ENCODE measurements at places on chromosomes 4 and X.

DNA sequence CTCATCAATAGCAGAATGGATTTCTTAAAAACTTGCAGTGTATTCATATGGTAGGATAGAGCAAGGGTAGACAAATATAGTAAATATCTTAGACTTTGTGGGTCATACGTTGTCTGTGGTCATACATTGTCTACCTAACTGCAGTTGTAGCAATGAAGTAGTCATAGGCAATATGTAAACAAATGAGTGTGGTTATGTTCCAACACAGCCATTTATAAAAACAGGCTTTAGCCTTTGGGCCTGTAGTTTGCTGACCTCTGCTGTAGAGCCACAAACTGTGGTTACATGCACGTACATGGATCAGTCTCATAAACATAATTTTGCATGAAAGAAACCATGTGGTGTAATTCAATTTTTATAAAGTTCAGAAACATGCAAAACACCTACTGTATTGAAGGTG, 98.9 kb downstream of the LARP1B start:
- no peak for DNase-seq

DNA sequence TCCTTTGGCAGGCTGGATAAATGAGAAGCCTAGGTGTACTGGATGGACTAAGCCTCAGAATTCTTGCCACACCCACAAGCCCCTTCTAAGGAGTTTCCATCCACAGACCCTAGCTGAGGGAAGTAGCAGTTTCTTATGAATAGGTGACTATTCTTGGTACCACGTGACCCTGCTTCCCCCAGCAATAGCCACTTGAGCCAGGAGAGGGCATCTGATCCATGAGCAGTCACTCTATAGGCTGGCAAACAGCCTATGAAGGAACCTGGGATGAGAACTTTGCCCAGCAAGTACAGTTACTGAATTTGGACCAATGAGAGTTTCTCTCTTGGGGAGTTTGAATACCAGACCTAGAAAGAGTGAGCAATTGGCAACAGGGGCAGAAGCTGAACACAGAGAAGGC, 84.0 kb downstream of the RTL9 start:
- DNase-seq = no peak

- DNase-seq = no peak
Measured at GRCh38 chr4:153705743-153706468, 21.8 kb downstream of the TLR2 start.

DNA sequence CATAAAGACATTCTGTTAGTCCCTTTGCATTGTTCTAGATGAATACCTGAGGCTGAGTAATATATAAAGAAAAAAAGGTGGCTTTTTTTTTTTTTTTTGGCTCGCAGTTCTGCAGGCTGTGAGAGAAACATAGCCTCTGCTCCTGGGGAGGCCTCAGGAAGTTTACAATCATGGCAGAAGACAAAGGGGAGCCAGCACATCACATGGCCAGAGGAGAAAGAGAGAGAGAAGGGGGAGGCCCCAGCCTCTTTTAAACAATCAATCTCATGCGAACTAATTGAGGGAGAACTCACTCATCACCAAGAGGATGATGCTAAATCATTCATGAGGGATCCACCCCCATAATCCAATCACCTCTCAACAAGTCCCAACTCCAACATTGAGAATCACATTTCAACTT, 364.0 kb upstream of the EPHA5 start:
- no peak for DNase-seq

DNA sequence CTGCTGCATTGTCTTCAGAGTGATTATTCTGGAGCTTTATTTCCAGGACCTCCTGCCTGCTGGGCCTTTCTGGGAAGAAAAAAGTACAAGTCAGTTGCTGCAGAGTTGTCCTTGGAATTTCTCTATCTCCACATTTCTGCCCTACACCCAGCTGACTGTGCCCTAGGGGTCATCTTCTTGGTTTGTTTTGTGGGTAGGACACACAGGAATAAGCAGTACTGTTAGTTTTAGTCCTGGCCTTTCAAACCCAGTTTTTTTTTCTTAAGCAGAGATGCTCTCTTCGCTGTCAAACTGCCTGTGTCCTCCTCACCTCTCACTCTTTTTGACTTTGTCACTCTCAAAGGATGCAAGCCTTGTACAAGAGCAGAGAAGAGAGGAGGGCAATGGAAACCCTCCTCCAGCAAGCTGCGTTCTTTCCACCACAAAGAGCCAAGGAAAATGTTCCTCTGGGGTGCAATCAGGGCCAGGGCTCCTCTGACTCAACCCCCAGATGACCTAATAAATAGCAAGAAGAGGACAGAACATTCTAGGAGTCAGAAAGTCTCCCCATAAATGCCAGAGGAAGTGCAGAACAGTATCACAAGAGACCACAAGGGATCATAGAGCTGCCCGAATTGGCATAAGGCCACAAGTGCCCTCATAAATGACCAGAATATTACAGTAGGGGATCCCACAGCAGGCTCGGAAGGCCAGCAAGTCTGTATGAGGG, 186.2 kb downstream of the RCHY1 start:
- DNase-seq = no peak

DNA sequence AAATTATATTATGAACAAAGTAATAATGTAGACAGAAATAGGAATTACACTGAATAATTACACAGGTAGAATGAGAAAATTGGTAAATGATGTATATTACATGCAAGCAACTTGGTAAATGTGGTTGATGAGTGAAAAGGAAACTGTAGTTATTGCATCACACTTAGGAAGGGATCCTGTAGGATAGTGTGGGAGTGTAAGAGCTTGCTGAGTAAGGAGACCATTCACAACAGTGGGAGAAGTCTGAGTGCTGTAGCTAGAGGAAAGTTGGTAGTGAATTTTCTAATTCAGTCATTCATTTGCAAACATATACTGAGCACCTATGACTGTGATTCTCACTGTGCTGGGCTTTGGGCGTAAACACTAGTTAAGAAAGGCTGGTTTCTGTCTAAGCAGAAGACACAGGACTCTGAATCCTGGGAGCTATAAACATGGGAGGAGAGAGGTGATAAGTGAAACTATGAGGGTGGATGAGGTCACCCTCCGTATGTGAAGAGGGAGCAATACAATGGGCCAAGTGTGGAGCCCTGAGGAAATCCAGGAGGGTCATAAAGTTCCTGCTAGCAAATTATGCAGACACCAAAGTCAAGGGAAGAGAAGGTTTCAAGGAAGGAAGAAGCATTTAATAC, 14.2 kb upstream of the CPE start:
- DNase-seq = peak; percentile 66

DNA sequence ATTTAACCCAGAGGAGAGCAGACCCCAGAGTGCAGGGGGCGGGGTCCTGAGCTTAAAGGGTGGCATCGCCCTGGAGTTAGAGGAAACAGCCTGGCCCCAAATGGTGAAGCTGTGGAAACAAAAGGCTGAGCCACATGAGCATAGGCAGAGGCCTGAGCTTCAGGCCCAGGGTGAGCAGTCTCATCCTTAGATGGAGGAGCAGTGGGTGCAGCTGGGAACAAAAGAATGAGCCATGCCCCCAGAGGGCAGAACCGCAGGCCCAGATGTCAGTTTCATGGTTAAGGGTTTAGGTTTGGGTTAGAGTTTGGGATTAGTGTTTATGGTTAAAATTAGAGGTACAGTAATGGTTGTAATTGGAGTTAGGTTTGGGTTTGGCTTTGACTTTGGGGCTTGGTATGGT, 44.4 kb upstream of the IL9R start:
- DNase-seq = no peak

DNA sequence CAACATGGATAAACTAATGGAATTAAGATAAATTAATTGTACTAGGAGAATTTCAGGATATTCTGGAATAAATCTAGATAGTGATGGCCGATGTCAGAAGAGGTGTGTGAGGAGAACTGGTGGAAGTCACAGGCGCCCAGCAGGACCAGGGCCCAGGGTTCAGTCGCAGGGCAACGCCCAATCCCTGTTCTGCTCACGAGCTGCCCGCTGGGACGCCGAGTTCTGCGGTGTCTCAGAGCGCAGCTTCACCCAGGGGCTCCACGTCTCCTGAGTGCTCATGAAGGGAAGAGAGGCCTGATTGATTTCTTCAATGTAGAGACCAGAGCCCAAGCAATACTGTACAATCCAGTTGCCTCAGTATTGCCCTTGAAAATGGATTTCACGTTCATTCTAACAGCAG, 1.5 kb upstream of the HSPA4L start:
- DNase-seq = no peak

DNA sequence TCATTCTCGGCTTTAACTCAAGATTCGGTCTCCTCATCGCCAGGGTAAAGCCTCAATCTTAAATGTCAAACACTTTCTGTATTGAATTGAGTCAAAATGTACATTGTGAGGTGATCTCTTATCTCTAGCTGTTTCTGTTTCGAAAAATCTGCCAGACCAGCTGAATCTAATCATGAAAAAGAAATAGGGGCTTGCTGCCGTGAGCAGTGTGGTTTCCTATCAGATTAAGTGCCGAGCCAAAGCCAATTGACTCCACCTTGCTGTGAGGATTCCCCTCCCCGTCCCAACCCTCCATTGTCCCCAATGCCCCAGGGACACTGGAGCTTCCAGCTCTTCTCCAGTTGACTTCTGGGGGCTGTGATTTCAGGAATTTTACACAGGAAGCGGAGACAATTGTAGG, 12.5 kb upstream of the CRLF2 start:
- no peak for DNase-seq

DNA sequence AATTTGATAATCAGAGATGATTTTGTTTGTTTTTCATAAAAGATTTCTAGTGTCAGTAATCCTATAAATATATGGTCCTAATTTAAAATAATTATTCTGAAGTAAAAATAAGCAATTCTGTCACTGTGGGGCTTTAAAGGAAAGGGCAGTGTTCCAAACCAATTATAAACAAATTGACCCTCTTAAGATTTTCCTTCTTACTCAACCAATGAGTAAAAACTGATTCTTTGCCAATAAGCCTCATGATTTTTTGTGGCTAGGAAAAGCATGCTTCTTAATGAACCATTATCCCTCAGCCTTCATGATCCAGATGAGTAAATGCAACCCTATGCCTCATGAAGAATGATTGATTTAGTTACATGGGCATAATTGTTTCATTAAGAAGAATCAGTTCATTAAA, 1010.4 kb downstream of the ADGRL3 start:
- no peak for DNase-seq

GRCh38 chrX:8424912-8425311, 39.7 kb upstream of the VCX3B start:
- peak; percentile 27 for DNase-seq

- DNase-seq = no peak
Measured at GRCh38 chr4:1803523-1804423, 10.7 kb downstream of the FGFR3 start.

GRCh38 chrX:40244980-40245379, 147.2 kb upstream of the BCOR start:
- DNase-seq = no peak

DNA sequence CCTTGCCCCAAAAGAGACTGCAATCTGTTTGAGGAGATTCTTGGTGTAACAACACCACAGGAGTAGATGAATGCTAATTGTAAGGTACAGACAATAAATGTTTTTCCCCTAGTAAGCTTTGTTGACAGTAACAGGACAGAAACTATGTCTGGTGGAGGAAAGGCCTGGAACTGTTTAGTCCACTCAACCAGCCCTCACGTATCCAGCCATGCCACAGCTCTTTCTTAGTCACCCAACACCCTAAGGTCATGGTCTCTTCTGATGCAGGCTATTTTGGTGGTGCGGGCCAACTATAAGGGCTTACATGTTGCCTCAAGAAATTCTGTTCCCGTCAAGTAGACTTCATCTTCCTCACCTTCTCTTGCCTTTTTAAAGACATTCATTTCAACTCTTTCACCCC, 75.9 kb upstream of the GAB1 start:
- DNase-seq = no peak

- DNase-seq = no peak
Measured at GRCh38 chrX:40105835-40106675, 8.3 kb upstream of the BCOR start.

DNA sequence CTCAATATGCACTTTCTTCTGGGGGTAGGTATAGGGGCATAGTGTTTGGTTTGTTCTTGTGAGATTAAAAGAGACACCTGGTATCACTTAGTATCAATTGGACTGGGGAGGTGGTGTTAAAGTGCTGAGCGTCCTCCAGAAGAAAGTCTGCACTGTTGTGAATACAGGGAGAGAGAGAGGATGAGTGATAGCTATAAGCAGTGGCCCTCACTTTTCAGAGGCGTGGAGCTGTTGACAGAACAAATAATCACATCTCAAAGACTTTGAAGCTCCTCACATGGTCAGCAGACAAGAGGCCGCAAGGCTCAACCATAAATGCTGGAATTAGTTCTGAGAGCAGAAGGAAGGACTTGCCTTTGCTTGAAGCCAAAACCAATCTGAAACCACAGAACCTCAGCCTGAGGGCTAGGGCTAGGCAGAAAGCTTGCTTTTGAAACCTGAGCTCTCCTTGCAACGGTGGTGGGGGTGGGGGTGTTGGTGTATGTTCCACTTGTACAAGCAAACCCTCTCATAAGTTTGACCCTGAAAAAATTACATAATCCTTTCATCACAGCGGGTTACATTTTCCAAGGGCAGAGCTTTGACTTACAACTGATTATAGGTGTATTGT, 123.2 kb upstream of the SCML1 start:
- DNase-seq = no peak

Measured in epithelial cell of prostate (primary cell).